ENCODE measurements at places on chromosomes 2 and 18.
A peak's percentile ranks its signal among the peaks of the same experiment; 100 is the strongest.

- no peak for DNase-seq
Measured at GRCh38 chr2:66477135-66477842, 42.4 kb downstream of the MEIS1 start.

- DNase-seq = peak; percentile 14
Measured at GRCh38 chr2:45652090-45653031, 886 bp downstream of the PRKCE start.

DNA sequence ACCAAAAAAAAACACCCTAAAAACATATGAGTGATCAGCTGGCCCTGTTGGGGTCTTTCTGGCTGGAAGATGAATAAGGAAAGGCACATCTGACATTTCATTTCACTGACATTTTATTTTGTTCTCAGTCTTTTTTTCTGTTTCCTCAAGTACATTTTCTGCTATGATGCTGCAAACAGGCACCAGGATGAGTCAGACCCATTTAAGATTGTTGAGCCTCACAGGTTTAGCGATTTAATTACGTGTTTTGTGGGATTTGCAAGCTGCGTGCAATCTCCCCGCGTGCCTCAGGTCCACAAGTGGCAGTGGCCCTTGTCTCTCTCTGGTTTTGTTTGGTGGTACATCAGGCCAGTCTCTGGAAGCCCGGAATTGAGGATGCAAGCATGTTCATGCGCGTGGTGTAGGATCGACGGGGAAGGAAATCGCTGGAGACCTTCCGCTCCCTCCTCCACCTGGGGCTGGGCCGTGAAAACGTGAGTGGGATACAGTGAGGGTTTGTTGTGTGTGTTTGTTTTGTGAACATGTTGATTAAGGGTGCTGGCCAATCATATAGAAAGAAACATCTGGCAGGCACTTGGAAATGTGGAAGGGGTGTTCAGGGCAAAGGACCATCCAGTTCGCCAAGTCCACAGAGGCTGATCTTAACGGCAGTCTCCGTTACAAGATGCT is 120.2 kb upstream of the ZNF516 start:
- DNase-seq = no peak

DNA sequence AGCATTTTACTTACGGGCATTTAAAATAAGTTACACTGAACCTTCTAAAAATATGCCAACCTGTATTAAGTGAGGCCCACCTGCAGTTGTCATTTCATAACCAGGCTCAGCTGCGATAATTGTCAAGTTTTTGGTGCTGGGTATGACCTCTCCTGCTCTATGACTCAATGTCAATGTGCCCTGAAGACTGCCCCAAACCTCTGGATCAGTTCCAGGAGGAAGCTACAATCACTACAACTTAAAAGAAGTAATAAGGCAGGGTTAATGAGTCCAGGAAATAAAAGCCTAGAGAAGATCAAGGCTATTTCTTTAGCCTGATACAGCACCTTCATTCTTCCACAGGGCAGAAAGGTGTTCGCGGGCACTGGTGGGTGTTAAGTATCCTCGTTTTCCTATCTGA is 22.9 kb downstream of the POLR1A start:
- DNase-seq = no peak

- no peak for DNase-seq
Measured at GRCh38 chr2:130767408-130767775, 12.1 kb downstream of the AMER3 start.

DNA sequence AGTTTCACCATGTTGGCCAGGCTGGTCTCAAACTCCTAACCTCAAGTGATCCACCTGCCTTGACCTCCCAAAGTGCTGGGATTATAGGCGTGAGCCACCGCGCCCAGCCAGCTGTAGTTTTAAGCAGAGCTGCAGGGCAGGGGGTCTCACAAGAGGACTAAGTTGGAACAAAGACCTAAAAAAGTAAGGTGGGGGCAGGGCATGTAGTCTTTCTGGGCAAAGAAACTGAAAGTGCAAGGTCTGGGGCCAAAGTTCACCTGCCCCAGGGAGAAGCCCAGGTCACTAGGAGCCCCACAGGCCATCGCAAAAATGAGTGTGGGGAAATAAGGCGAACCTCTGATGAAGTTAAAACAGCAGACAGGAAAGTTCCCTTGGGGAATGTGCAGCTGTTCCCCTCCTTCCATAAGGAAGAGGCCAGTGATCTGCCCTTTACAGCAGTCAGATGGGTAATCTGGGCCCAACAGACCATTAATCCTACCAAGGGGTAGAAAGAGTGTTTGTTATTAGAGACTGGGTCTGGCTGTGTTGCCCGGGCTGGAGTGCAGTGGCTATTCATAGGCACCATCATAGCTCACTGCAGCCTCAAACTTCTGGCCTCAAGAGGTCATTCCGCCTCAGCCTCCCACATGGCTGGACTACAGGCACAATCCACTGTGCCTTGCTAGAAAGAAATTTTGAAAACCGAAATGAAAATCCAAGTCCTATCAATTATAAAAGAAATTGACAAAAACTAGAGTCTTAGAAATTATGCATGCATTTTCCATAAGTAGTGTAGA is 2.8 kb downstream of the SCLY start:
- no peak for DNase-seq

GRCh38 chr2:240112914-240113690 is 23.0 kb downstream of the COPS9 start:
- no peak for DNase-seq
